Smooth muscle cell of trachea (primary cell): ENCODE measurements at places on chromosomes 3 and 15. TPM values are rescaled to one million over a fixed set of nuclear protein-coding genes. Genes with fewer than 3 reads are reported as not detected.

CSPG4 gene
- 130 and 133 TPM in 2 replicates for total RNA-seq

EFCC1 gene
- total RNA-seq: not detected in 2 replicates

CAMP gene
- total RNA-seq: not detected in 2 replicates

ZMYND10 gene
- total RNA-seq: 1.5 and 2.9 TPM in 2 replicates

MPI gene
- 55.3 and 97.9 TPM in 2 replicates for total RNA-seq

BFSP2 gene
- total RNA-seq: not detected in 2 replicates

KBTBD12 gene
- not detected in 2 replicates for total RNA-seq

GPR171 gene
- not detected in 2 replicates for total RNA-seq

ZNF620 gene
- total RNA-seq: 0.66 and 1.0 TPM in 2 replicates

GRM2 gene
- 0.15 and 0.17 TPM in 2 replicates for total RNA-seq

CD200 gene
- total RNA-seq: not detected in 2 replicates

SLC2A2 gene
- not detected in 2 replicates for total RNA-seq

LRTM1 gene
- total RNA-seq: not detected in 2 replicates

SLC24A5 gene
- total RNA-seq: not detected in 2 replicates

TCF12 gene
- 139 and 231 TPM in 2 replicates for total RNA-seq

ITPKA gene
- 5.3 and 5.5 TPM in 2 replicates for total RNA-seq

GOLGA6B gene
- total RNA-seq: not detected in 2 replicates

CHRNA5 gene
- 0.33 and 1.5 TPM in 2 replicates for total RNA-seq

HDGFL3 gene
- total RNA-seq: 24.5 and 70.1 TPM in 2 replicates
